SK-N-DZ (cell line): ENCODE measurements at places on chromosomes 7 and 10.

- DNase-seq, result no peak
These were observed 355.7 kb downstream of the DNAJB6 start for GRCh38 chr7:157692460-157693011.

GRCh38 chr7:137110535-137110934 is 233.0 kb downstream of the PTN start:
- no peak for DNase-seq

- DNase-seq, result no peak
These were observed 7.5 kb upstream of the SH2D4B start for GRCh38 chr10:80530251-80530650.

DNA sequence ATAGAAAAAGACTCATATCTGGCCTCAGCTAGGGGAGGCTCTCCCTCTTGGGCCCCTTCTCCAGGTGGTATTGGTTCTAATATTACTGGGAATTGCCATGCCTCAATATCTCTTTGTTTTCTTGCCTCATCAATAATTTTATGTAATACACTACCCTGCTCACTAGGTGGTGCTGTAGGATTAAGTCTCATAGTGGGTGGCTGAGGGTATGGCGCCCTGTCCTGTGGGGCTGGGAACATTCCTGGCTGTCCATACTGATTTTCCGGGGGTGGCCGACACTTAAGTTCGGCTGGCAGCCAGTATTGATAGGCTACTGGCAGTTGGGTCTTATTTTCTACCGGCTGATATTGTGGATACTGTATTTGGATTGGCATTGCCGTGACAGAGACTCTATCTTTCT is 9.0 kb upstream of the TAS2R3 start:
- peak; percentile 43 for DNase-seq

- no peak for DNase-seq
These were observed 56.2 kb downstream of the AOAH start for GRCh38 chr7:36668080-36668479.

DNA sequence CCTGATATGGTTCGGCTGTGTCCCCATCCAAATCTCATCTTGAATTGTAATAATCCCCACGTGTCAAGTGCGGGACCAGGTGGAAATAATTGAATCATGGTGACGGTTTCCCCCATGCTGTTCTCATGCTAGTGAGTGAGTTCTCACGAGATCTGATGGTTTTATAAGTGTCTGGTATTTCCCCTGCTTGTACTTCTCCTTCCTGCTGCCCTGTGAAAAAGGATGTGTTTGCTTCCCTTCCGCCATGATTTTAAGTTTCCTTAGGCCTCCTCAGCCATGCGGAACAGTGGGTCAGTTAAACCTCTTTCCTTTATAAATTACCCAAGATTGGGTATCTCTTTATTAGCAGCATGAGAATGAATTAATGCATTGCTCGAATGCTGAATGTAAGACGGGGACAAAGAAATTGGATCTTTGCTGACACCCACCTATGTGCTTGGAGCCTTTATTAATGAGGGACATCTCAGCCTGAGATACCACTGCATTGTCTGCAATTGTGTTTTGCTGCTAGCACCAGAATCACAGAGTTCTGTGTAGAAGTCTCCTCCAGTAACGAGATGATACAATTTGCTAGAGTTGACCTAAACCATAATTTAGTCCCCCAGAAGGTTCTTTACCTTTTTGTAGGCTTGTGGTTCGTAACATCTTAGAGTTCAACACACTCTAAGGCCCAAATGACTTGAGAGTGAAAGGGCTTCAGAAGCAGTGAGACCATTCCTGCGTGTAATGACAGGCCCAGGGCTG is 28.6 kb downstream of the SLC35B4 start:
- DNase-seq, result no peak

DNA sequence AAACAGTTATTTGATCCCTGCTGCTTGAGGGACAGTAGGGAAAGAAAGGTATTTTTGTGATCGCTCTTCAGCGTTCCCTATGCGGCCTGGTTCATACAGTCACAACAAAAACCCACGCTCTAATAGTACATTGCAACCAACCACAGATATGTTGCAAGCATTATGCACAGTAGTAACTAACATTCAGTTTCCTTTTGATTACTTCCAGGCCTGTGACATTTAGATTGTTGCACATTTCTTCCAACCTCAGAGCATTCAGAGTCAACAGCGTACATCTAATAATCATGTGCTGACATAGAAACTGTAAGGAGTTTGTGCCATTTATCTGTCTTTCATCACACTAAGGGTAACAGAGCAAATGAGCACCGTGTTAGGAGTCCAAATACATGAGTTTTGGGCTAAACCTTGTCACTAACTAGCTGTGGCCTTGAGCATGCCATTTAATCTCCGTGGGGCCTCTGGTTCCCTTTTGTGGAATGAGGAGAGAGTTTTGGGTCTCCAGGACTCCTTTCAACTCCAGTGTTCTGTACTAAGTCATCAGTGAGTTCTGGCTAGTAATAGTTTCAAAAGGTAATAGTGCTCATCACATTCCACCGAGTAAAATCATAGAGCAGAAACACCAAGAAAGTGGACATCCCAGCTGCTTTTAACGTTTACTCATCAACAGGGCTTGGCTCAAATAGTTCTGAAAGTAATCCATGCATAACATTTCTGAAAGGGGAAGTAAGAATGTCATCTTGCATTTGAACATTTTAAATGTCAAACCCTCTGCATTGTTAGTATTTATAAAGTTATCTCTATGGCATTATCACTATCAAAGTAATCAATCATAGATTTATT is 99.0 kb upstream of the FZD1 start:
- DNase-seq, result no peak

DNA sequence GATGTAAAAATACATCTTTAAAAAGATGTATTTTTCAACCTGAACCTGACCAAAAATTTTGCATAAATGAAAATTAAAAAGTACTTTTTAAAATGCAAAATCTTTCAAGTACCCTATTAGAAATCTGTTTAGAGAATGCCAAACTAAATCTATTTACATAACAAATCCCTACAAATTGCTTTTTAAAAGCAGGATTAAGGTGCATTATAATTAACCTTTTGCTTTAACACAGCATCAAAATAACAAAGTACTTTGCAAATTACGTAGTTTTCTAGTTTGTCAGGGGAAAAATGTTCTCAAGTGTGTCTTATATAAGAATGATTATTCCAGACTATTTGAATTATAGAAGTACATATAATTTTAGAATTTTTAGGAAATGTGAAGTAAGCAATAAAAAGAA is 160.8 kb downstream of the VPS50 start:
- no peak for DNase-seq

GRCh38 chr7:138838166-138838565 is 40.2 kb upstream of the ATP6V0A4 start:
- no peak for DNase-seq

- DNase-seq, result peak; percentile 50
These were observed 487.2 kb downstream of the RPS24 start for GRCh38 chr10:78520737-78521430.

GRCh38 chr7:128422037-128422436 is 12.3 kb upstream of the IMPDH1 start:
- no peak for DNase-seq

GRCh38 chr10:111705021-111705420 is 478.5 kb downstream of the GPAM start:
- DNase-seq, result no peak

DNA sequence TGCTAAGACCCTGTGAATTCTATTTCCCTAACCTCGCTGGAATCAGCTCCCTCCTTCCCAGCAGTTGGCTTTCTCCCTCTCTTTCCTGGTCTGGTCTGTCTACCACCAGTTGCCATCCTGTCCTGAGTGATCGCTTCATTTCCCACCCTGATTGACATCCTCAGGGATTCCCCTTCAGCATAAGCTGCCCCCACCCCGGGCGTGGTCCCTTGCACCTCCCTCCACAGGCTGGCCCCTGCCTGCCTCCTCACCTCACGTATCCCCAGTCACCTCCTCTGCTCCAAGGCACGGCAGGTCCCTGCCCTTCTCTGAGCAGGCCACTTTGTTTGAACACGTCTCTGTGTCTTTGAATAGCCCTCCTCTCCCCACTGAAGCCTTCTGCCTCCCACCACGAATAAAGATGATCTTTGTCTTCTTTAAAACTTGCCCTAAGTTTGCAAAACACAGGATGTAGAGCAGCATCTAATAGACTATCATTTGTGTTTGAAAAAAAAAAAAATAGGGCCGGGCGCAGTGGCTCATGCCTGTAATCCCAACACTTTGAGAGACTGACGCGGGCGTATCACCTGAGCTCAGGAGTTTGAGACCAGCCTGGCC is 233.5 kb downstream of the CUX1 start:
- no peak for DNase-seq

DNA sequence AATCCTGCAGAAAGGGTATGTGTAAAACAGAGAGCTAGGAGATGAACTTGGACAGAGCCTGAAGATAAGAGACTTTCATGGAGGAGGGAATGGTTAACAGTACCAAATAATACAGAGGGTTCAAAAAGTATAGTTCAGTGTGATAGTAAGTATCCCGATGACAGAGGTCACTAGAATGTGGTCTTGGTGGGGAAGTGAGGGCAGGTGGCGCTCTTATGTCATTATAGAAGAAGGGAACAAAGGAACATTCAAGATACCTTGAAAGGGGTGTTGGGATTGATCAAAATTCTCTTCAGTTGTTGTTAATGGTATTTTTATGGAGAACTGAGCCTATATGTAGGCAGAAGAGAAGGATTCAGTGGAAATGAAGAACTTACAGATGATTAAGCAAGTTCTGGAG is 312.5 kb downstream of the SUGCT start:
- DNase-seq, result no peak

GRCh38 chr10:484925-485661 is 204.4 kb downstream of the DIP2C start:
- no peak for DNase-seq

DNA sequence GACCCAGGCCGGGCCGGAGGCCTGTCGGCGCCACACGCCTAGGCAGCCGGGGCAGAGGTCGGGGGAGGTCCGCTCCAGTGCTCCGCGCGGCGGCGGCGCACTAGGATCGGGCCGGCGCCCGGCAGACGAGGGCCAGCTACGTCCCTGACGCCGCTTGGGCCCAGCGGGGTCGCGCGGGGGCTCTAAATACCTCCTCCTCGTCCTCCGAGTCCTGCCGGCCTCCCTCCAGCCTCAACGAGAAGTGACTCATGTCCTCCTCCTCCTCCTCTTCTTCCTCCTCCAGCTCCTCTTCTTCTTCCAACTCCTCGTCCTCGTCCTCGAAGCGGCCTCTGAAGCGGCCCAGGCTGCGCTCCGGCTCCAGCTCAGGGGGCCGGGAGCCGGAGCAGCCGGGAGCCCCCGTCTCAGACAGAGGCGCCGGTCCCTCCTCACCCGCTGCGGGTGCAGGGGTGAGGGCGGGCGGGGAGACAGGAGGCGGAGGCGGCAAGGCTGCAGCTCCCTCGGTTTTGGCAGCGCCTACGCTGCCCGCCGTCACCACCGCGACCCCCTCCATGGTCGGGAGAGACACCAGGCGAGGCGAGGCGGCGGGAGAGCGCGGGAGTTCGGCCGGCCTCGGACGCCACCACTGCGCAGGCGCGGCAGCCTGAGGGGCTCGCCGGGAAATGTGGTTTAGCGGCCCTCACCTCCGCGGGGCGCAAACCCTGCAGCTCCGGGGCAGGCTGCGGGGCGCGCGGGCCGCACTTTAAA is at the start of gene PCGF6:
TSS of gene PCGF6 (minus strand) at position 624 of the 744 bp plus-strand sequence. CDS start at position 550, 74 bp downstream.
- DNase-seq, result peak; percentile 90

- no peak for DNase-seq
These were observed 27.9 kb upstream of the ASCC1 start for GRCh38 chr10:72243822-72244437.

DNA sequence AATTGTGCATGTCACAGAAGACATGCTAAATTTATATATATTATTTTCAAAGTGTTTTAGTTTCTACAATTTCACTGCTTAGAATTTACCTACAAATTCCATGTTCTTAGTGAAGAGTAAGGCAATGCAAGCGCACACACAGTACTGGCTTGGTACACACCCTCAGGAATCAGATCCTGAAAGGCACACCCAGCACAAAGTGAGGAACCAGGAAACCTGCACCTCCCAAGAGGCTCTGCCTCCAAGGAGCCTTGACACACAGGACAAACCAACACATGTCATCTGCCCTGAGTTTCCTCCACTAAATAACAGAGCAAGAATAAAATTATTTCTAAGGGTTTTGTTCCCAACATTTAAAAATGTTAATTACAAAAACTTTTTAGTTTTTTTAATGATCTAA is 156.2 kb downstream of the PARD3 start:
- no peak for DNase-seq

DNA sequence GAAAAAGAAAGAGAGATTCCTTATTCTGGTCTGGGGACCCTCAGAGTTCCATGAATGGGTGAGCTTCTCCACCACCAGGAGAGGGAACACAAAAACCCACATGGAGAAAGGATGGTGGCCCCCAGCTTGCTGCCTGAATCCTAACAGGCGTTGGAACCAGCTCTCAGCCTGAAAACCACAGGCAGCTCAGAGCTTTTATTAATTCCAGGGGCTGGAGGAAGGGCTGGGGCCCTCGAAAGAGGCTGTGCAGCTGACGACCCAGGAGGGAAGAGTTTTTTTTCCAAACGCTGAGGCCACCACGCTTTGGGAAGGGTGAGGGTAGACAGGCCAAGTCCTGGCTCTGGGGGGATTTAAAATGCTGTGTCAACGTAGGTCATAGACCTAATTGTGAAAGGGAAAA is 10.8 kb upstream of the ELN start:
- DNase-seq, result no peak

GRCh38 chr7:22859641-22860290 is 37.1 kb upstream of the TOMM7 start:
- DNase-seq, result no peak

DNA sequence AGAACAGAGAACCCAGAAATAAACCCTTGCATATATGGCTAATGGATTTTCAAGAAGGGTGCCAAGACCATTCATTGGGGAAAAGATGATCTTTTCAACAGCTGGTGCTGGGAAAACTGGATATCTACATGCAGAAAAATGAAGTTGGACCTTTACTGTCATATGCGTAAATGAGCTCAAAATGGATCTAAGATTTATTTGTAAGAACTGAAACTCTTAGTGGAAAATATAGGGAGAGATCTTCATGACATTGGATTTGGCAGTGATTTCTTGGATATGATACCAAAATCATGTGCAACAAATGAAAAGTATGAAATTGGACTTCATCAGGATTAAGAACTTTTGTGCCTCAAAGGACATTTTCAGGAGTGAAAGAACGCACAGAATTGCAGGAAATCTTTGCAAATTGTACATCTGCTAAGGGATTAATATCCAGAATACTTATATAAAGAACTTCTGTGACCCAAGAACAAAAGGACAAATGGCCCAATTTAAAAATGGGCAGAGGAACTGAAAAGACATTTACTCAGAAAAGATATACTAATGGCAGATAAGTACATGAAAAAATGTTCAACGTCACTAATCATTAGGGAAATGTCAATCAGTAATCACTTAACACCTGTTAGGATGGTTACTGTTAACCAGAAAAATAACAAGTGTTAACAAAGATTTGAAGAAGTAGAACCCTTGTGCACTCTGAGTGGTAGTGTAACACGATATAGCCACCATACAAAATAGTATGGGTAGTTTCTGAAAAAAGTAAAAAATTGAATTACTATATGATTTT is 6.1 kb downstream of the DBF4 start:
- no peak for DNase-seq
